ENCODE measurements at places on chromosomes 4 and X.
A peak's percentile ranks its signal among the peaks of the same experiment; 100 is the strongest.

GRCh38 chr4:76741663-76742020 lies 156.3 kb downstream of the SOWAHB start:
- DNase-seq = no peak

- no peak for DNase-seq
Observed at GRCh38 chr4:40844261-40844660, 94.5 kb downstream of the NSUN7 start.

- DNase-seq = no peak
Observed at GRCh38 chrX:103453655-103454054, 65.6 kb downstream of the RAB40A start.

GRCh38 chr4:10087152-10087791 lies 29.3 kb downstream of the WDR1 start:
- DNase-seq = no peak

DNA sequence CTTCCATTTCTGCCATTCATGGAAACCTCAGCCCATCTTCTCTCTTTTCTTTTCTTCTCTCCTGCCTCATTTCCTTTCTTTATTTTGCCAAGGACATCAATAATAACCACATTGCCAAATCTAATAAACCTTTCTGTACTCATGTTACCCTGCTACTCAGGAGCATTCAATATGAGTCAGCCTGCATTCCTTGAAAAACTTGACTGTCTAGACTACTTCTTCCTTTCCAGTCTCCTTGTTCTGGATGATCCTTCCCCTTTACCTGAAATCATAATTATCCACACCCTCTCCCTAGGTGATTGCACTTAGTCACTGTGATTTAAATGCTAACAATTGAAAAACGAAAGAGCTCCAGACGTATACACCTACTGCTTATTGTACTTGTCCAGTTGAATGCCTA lies 253.2 kb upstream of the CENPE start:
- DNase-seq = no peak

DNA sequence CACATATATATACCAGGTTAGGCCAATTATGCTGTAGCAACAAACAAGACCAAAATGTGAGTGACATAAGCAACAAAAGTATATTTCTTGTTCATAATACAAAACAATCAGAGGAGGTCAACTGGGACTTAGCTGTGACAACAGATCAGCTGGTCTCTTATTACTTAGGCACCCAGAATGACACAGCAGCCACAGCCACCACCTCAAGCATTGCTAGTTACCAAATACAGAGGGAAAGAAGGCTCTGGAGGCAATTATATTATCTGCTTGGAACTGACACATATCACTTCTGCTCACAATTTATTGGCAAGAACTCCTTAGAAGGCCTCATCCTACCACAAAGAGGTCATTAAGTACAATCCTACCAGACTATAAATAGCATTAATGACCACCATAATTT lies 15.2 kb downstream of the ATOH1 start:
- DNase-seq = no peak

- DNase-seq = no peak
Observed at GRCh38 chrX:110212299-110212698, 105.6 kb downstream of the AMMECR1 start.

DNA sequence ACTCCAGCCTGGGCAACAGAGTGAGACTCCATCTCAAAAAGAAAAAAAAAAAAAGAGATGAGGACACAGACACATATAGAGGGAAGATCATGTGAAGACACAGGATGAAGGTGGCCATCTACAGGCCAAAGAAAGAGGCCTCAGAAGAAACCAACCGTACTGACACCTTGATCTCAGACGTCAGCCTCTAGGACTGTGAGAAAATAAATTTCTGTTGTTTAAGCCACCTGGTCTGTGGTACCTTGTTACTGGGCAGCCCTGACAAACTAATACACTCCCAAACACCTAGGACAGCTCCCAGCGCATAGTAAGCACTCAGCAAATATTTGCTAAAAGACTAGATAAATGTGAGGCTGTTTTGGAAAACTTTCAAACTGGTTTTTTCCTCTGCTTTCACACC lies 59.2 kb upstream of the SMIM10 start:
- DNase-seq = no peak

GRCh38 chr4:56972389-56972788 lies 5.0 kb downstream of the NOA1 start:
- no peak for DNase-seq

GRCh38 chrX:108138814-108139702 lies 47.5 kb downstream of the ATG4A start:
- no peak for DNase-seq

DNA sequence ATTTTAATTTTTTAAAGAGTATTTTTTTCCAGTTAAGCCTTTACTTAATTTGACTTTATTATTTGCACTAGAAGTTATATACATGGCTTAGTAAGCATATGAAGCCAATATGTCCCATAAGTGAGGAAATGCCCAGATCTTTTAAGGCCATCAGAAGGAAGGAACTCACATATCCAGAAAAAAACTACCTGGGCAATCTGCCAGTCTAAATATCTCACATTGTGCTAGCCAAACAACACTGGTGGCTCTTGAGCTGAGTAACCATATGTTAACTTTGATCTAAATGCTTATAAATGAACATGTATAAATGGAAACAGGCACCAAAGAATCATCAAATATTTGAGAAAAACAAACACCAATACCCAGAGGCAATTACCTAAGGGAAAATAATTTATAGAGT lies 138.6 kb upstream of the APOOL start:
- DNase-seq = no peak

- DNase-seq = no peak
Observed at GRCh38 chr4:77035153-77035552, 40.6 kb downstream of the CCNI start.

GRCh38 chrX:11143931-11144678 lies 33.0 kb downstream of the HCCS start:
- peak; percentile 60 for DNase-seq

DNA sequence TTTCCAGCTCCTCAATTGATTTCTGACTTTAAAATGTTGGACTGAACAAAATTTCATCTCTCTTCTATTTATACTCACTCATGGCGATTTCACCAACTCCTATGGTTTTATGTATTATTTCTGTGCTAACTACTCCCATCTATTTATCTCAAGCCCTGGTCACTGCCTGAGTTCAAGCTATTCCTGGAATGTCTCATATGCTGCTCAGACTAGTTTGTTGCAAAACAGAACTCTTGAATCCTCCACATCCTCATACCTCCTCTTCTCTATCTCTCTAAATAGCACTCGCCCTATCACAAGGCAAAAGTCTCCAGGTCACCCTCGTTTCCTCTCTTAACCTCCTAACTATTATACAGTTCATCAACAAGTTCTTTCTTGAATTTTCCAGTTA lies 19.0 kb upstream of the DDX60 start:
- no peak for DNase-seq

GRCh38 chr4:71259911-71260331 lies 78.9 kb upstream of the SLC4A4 start:
- no peak for DNase-seq

DNA sequence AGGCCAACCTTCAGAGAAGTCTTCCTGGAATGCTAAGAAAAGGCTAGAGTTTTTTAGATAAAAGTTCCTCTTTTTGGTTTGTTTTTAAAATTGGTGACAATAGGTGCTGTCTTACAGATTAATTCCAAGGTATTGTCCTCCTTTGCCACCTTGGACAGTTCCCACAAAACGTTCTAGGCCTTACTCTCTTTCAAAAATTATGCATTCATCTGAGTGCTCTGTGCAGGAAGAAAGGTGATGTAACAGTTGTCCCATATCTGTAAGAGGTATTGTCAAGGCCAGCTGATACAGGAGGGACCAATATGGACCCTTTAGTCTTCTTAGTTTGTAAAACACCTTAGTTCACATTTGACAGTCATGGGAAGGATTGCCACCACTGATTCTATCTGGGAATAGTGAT lies 15.9 kb upstream of the CXCL5 start:
- DNase-seq = no peak

DNA sequence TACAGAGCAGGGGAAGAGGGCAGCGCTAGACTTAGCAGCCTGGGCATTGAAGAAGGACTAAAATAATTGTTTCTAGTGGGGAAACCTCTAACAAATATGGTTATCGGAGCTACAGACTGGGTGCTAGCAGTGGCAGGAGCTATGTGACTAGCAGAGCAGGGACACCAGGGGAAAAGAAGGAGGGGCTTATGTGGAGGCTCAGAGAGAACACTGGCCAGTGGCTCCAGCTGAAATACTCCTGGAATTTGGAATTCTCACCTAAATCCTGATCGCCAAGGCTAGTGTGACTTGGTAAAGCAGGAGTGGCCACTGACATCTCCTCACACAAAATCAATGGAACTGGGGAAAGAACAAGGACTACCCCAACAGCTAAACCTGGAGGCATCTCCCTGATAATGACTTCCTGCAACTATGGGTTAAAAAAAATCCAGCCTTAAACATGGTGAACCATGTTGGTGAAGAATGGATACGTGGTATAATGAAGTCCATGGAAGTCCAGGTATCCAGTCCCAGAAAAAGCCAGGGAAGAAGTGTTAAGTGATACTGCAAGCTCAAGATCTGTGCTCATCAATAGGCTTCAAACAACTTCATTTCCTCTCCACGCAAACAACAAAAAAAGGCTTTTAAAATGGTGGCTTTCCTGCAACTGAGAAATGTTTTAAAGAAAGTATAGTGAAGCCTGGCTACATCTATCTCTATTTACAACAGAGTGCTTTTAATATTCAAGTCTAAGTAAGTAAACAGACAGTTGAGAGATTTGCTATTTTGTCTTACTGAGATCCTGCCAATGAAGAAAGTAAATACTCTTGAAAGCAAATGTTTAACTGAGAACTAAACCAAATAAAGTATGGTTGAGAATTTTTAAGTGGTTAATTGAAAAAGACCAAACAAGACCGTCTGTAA lies 1.8 kb downstream of the TAPT1 start:
- no peak for DNase-seq

DNA sequence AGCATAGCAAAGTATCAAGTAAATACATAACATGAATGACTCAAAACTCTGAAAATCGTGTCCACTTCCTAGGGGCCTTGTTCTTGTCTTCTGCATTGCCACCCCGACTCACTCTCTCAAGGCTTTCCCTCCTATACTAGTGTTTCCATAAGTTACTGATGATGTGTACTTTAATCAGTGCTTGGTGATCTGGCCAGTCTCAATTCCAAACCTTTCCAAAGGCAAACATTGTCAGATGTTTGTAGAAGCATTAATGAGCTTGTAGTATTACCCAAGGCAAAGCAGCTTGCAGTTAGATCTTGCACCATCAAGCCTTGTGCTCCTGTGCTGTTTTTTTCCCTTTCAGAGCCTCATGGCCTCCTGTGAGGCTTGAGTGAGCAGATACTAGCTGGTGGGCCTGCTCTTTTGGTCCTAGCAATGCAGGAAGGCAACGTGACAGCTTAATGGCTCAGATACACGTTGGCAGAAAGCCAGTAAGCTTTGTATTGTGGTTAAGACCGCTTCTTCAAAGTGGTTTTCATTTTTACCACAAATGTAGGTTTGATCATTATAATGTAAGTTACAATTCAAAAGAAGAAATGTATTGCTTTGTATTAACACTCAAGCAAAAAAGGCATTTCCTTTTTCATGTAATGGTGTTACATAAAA lies 51.8 kb downstream of the RBPJ start:
- DNase-seq = peak; percentile 57

DNA sequence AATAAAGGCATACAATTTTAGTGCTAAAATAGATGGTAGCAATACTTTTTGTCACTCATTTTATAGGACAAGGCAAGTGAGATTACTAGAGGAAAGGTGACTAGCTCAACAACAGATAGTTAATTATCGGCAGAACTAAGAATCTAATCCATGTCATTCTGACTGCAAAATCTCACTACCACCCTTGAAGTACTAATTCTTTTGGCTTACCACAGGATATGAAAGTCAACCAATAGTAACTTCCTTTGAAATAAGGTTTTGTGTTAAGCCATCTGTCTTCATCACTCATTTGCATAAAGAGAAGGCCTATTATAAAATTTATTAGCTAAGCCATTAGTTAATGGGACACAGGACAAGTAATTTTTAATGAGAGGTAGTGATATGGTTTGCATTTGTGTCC lies 25.3 kb upstream of the ZMAT1 start:
- DNase-seq = no peak

GRCh38 chrX:35890699-35891098 lies 28.8 kb upstream of the CFAP47 start:
- peak; percentile 23 for DNase-seq

GRCh38 chrX:97294041-97294440 lies 410.3 kb downstream of the RPA4 start:
- no peak for DNase-seq

- DNase-seq = no peak
Observed at GRCh38 chrX:9338986-9339385, 125.9 kb upstream of the TBL1X start.

GRCh38 chr4:117514391-117515175 lies 429.2 kb upstream of the TRAM1L1 start:
- DNase-seq = no peak

DNA sequence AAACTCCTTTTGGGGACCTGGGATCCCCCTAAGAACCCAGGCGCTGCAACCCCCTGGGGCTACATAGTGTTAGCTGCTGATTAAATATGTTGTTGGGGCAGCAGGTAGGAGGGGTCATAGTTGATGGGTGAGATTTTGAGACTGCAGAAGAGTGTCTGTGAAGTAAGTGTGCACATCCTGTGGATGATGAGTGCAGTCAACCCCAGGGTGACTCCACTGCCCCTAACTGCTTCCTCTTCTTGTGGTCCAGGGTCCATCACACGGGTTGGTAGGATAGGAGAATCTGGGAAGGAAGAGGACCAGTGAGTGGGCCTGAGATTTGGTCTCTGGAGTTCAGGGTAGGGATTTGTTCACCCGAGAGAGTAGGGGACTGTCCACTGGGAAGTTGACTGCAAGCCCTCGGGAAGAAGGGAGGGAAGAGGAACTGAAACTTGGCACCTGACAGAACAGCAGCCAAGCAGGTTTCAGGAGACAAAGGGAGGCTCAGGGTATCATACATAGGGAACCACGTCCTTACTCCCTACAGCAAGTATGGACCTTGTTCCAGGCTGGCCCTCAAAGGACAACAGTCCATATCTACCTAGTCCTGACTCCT lies 8.5 kb downstream of the DLG3 start:
- peak; percentile 20 for DNase-seq

DNA sequence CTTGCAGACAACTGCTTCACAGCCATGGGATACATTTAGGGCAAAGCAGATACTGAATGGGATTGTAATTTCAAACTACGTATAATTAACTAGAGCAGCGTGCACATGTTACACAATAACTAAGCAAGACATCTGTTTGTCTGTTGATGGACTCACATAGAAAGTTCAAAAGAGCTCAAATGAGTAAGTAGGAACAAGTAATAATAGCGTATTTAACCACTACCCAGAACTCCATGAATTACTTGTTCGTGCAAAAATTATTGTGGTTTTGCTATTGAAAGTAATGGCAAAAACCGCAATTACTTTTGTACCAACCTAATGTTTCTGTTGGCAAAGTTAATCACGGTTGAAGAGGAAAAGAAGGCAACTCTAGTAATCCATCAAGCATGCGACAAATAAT lies 825.4 kb downstream of the PCDH18 start:
- DNase-seq = no peak

Measured in activated CD8-positive, alpha-beta T cell treated with anti-CD3 and anti-CD28 coated beads for 36 hours (primary cell).